Activated T-cell treated with anti-CD3 and anti-CD28 coated beads, Interleukin-2, amount 50 U/mL, for 72 hours (primary cell): ENCODE measurements at places on chromosomes 2 and 18. TPM values are rescaled to one million over a fixed set of nuclear protein-coding genes. Genes with fewer than 3 reads are reported as not detected.

BARD1 gene
- 32.6 TPM for total RNA-seq

ZFP36L2 gene
- 70.8 TPM for total RNA-seq

CDH19 gene
- not detected for total RNA-seq

DNA sequence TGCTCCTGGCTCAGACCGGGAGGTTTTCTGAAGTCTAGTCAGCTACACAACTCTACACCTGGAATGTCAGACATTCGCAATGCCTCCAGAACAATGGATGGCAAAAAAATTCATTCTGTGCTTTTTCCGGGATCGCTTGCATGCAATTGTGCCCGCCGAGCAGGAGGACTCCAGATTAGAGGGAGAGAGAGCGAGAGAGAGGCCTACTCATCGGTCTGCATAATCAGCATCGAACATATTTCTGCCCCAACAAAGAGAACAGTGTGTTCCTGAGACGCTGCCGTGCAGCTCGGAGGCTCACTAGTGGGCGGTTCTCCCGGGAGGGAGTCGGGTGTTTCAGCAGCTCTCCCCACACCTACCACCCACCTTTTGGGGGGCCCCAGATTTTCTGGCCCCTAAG is 117.1 kb downstream of the KLHL29 start:
- no peak overlapping the region for H3K4me3 ChIP-seq
- DNase-seq, result no peak
- no peak overlapping the region for H3K27ac ChIP-seq
- no peaks in the 10 kb centered on the region for H3K36me3 ChIP-seq
